ENCODE measurements at places on chromosomes 6 and 20.

GRCh38 chr6:152975204-152975915, 7.5 kb downstream of the FBXO5 start:
- DNase-seq, result no peak

GRCh38 chr6:34110610-34111009, 35.3 kb downstream of the GRM4 start:
- no peak for DNase-seq

GRCh38 chr6:113786168-113786567, 71.0 kb upstream of the MARCKS start:
- DNase-seq, result no peak

- no peak for DNase-seq
Measured at GRCh38 chr6:33276864-33277662, at the start of gene B3GALT4. Gene B3GALT4, plus strand, starts transcription at chr6:33277123. Its CDS starts 297 bp downstream, at chr6:33277420.

DNA sequence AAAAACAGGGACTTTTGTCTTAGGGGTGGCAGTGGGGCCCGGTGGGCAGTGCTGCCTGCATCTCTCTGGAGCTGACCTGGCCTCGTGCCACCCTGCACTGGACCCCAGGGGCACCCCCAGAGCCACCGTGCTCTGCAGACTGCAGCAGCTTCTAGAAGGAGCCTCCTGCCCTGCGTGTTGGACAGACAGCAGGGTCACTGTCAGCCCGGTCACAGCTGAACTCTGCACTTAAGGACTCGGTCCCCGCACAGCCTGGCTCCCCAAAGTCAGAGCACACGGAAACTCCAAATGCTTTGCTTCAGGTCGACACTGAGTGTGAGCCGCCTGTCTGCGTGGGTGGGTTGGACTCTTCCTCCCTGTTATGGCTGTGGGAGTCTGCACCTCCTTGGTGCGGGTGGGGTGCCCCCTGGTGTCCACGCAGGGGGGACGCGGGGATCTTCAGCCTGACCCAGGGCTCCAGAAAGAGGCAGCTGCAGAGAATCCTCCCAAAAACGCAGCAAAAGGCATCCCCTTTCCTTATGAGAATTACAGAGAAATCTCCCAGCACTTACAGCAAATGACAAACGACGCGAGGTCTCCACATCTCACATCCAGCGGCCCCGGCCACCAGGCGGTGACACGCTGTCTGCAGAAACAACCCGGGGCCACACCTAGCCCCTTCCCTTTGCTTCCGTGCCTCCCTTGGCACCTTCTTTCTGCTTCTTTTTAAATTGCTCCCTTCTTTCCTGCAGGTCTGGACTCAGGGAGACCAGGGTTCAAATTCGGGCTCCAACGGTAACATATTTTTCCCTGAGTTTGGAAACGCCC, 36.3 kb upstream of the DACT2 start:
- no peak for DNase-seq

- no peak for DNase-seq
Measured at GRCh38 chr6:168089186-168090063, 10.4 kb upstream of the FRMD1 start.

DNA sequence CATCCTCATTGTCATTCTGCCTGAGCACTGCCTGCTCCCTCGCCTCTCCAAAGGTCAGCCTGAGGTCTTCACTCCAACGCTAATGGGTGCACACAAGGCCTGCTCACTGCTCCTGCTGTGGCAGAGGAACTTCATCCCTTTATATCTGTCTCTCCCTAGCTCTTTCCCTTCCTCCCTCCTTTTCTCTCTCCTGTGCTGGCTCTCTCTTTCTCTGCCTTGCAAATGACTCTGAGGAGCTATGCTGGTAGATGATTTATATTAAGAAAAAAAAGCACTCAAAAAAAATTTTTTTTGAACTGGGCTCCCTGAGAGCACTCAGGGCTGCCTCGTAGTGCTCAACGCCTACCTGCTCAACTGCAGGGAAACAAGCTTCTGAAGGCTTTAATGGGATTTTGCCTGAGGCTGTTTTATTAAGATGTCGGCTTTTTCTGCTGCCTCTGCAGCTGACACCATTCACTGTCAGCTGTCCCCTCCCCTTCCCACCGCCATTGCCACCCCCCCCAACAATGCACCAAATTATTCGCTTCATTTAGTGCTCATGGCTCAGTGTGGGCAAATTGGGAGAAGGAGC, 137.7 kb upstream of the DEFB112 start:
- no peak for DNase-seq

- DNase-seq, result peak; percentile 29
Measured at GRCh38 chr6:2940010-2940850, 31.1 kb downstream of the SERPINB6 start.

DNA sequence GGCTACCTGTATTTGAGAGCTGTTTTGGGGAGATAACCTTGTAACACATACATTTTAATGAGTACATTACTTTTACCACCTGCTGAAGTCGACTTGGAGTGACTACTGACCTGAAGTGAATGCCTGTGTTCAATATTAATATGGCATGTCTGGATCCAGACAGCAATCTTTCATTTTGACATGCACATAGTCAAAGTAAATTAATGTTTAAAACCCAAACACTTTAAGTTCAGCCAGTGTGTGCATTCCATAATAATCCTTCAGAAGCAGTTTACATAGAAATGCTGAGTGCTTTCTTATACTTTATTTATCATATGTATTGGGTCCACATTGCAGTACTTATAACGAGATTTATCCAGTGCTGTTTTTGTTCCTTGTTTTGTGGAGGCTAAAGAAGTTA, 38.0 kb downstream of the CDKAL1 start:
- no peak for DNase-seq

- no peak for DNase-seq
Measured at GRCh38 chr6:92023410-92023966, 1395.9 kb downstream of the EPHA7 start.

- no peak for DNase-seq
Measured at GRCh38 chr6:49506569-49507111, 6.9 kb downstream of the GLYATL3 start.

DNA sequence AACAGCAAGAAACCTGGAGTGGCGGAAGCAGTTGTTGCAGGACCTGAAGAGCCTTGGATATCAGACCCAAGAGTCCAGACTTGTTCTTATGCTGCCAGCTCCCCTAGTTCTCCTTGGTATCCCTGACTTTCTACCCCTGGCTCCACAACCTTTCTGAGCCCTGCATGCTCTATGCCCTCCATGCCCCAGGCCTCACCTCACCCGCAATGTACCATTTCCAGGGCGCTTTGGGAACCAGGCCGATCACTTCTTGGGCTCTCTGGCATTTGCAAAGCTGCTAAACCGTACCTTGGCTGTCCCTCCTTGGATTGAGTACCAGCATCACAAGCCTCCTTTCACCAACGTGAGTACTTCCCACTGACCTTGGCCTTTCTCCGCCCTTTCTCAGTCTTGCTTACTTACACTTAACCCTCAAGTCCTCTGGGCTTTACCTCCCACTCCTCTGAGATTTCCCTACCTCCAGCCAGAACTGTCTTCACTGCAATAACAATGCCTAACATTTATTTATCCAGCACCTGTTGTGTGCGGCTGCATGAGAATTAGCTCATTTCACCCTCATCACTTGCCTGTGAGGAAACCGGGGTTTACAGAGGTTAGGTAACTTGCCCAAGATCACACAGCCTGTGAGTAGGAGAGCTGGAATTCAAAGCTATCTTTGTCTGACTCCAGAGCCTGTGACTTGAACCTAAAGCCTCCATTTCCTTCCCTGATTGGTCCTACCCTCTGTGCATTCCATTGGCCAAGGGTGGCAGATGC, 2.3 kb downstream of the POFUT1 start:
- DNase-seq, result no peak

DNA sequence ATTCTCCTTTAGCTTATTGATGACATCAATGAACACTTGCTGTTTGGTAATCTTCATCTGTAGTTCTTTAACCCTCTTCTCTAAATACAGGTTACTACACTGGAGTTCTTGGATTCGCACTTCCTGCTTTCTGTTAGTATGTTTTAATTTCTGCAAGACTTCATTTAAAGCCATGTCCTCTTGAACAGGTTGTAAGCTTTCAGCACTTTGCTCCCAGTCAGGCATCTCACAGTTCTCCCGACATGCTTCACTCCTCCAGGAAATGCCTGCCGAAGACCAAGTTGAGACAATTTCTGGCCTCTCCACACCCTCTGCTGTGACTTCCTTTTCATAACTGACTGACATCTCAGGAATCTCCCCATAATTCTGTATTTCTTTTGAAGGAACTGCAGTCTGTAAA, 15.8 kb downstream of the CAGE1 start:
- no peak for DNase-seq

DNA sequence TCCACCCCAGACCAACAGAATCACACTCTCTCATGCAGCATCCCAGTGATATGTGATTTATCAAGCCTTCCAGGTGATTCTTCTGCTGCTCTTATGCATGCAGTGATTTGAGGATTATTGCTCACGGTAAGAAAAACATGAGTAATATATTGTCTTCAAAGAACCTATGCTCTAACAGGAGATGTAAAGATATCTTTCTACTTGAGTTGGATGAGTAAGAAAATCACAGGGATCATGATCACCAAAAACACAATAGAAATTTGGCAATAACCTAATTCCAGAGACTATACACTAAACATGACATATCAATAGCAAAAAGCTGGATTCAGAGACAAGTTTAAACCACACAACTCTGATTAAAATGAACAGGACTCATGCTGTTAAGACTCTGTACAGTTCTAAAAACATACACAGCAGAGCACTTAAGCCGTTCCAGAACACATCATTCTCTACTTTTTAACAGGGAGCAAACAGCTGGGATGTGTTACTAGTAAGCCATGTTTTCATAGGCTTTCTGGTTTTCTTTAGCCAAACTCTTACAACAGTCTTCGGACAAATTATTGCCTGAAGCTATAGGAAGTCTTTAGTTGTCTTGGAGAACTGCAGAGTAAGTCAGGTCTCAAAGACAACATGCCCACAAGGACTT, 568.6 kb downstream of the HAO1 start:
- DNase-seq, result no peak

DNA sequence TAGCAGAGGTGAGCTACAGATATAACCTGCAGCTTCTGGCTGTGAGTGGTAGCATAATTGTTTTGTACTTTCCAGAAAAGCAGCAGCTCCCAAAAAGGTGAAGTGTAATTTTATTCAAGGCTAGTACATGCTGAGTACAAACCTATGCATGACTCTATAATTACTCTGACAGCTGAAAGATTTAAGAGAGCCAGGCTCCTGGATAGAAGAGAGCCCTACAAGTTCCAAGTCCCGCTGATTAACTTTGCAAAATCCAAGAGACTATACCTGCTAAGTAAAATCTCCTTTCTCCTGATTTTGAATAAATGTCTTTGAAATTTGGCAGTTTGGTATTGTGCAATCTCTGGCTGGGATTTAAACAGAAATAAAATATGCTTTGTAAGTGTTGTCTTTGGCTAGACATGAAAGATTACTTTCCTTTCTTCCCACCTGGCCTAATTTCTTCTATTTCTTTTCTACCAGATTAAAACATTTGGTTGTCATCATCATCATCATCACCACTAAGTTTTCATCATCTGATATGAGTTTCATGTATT, 79.5 kb downstream of the CTNNBL1 start:
- DNase-seq, result no peak

DNA sequence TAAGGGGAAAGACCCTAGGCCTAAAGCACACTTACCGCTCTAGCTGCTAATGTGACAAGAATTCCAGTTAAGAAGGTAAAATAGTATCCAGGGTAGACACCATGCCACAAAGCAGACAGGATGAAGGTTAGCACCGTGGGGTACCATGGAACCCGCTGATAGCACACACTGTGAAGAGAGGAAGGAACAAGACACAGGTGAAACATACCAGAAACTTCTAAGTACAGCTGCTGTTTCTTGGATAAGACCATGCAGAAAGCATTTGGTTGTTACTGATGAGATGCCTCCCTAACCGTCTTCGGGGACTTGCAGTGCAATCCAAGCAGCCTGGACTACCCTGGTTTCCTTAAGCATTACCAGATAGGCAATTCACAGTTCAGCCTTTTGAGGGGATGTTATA, 99.4 kb downstream of the MBOAT1 start:
- no peak for DNase-seq

DNA sequence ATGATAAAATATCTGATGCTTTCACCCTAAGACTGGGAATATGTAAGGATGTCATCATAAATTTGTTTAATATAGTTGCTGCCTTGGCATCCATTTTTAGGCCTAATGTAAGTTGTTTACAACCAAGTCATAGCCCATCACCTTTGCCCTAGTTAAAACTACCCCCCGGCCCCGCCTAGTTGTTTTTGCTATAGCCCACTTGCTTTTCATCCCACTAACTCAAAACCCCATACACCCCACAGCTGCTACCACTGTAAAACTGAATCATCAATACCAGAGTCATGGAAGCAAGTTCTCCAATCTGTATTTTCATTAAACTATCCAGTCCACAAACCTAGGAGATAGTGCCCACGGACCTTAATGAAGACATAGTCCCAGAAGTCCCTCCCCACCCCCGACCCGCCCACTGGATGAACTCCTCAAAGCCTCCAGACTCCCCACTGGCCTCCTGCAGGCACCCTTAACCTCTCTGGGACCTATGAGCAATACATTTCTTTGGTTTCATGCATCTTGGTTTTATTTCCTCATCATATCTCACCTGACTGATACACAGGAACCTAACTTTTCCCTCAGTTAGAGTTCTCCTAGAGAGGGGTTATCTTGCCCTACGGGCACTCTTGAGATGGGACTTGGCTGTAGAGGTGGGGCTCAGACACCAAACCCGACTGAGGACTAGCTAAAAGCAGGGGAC, 12.5 kb upstream of the ZDHHC14 start:
- no peak for DNase-seq

DNA sequence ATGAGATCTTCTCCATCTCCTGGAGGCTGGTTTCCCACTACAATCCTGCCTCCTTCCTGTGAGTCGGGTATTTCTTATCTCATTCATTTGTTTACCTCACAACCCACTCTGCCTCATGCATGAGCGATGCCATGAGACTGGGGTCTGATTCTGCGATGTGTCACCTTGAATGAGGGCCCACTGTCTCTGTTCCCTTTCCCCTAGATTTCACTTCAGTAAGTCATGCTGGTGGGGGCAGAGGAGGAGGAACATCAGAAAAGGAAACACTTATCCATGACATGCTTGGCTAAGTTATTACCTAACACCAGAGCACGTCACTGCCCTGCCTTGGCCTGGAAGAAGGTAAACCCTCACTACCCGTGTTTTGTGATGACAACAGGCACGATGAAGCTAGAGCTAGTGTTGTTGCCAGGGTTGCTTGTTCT, 337.4 kb upstream of the PRDM1 start:
- DNase-seq, result no peak

DNA sequence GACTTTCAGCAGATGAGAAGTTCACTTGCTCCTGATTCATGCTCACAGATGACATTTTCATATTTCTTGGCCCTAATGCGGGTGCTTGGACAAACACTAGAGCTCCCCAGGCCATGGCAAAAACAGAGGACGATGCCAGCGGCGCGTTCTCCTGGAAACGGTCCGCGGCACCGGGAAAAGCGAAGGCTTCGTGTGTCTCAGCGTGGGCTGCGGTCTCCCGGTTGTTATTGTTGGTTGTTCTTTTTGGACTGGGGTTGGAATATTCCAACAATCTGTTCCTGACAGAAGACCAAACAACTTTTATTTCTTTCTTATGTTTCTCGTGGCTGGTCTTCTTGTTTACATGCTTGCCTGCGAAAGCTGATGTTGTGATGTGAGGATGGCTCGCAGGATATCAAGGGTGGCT, 46.8 kb upstream of the NEDD9 start:
- no peak for DNase-seq

GRCh38 chr6:116267836-116268588, 11.7 kb downstream of the TSPYL1 start:
- no peak for DNase-seq
